Activated T-helper 2 cell treated with anti-CD3 and anti-CD28 coated beads, Interferon-gamma antibody, Interleukin-2, Interleukin-4, amounts not matched to agents 10 μg/mL and 5 μg/mL and 100 μg/mL, durations not matched to agents 14 hours and 24 hours and 36 hours (primary cell): ENCODE measurements at places on chromosomes 1 and 21. TPM values are rescaled to one million over a fixed set of nuclear protein-coding genes. Genes with fewer than 3 reads are reported as not detected.

Gene KCNJ6
- not detected in 2 replicates for total RNA-seq

- no peaks in the 10 kb centered on the region for H3K27me3 ChIP-seq
- no peak overlapping the region for H3K4me3 ChIP-seq
- DNase-seq, result no peak
- no peak overlapping the region for H3K27ac ChIP-seq
- H3K36me3 ChIP-seq, result peaks cover 18% of the 10 kb centered on the region
Measured at GRCh38 chr1:226656201-226656600, 82.9 kb downstream of the ITPKB start.

DNA sequence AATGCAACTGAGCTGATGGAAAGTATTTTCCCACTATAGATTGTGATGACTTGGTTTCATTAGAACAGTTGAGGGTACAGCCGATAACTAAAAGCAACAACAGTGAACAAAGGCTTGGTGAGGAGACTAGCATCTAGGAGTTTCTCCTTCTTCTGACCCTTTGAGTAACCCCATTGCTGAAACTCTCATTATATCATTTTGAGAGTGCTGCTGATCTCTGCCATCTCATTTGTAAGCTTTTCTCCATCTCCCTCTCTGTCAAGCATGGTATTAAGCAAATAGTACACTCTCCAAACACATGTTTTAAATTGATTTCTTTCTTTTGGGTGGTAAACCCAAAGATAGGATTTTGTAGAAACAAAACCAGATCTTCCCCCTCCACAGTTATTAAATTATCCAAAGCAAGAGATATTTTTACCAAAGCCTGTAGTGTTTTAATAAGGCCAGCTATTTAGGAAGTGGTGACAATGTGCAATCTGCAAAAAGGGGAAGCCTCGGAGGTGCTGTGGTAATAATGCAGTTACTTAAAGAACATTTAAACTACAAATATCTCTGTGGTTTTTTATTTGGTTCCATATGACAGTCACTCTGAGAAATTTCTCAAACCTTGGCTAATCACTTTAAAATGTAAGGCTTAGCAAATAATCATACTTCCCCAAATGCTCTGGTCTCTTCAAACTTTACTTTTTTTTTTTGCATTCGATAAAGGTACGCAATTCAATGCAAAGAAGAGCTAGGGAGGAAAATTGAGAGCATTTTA lies 287.5 kb downstream of the HLX start:
- H3K4me3 ChIP-seq, result no peak overlapping the region
- no peak for DNase-seq
- H3K27me3 ChIP-seq, result no peaks in the 10 kb centered on the region
- no peaks in the 10 kb centered on the region for H3K36me3 ChIP-seq

GRCh38 chr21:33817663-33818451 lies 97.7 kb downstream of the ATP5PO start:
- DNase-seq, result no peak
- H3K27ac ChIP-seq, result no peak overlapping the region
- peaks cover 3% of the 10 kb centered on the region for H3K4me1 ChIP-seq
- no peak overlapping the region for H3K4me3 ChIP-seq
- no peaks in the 10 kb centered on the region for H3K27me3 ChIP-seq
